Left ventricle myocardium inferior (tissue), 1 donor: ENCODE measurements at places on chromosomes 13 and 19.

GRCh38 chr13:45299194-45299593 is 41.8 kb downstream of the TPT1 start:
- no peak overlapping the region for H3K27ac ChIP-seq
- DNase-seq = no peak
- H3K36me3 ChIP-seq = no peaks in the 10 kb centered on the region

DNA sequence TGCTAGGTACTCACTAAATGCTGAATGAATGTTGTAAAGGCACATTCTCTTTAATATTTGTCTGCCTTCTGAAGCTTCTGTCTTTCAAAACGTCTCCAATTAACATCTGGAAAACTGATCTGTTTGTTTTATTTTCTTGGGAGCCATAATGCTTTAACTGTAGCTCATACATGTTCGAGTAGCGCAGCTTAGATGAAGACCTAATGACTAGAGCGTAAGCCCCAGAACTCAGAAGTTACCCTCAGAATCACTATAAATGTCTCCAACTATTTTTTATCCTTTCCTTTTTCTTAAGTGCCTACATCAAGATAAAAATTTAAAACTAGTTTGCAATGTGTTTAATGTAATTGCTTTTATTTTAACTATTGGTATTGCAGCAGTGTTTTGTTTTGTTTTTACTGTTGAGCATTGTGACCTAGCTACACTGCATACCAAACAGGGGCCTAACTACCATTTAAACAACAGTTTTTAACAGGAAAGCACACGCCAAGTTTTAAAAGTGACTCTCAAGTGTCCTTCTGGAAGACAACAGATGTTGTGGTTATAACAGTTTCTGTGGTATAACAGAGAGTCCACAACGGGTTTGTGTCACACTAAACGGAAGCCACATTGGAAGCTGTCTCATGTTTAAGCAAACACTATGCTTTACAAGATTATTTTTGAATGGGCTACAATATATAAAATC is 42.0 kb downstream of the MRPL57 start:
- H3K4me3 ChIP-seq = no peak overlapping the region
- peaks cover 8% of the 10 kb centered on the region for H3K27me3 ChIP-seq
- H3K27ac ChIP-seq = no peak overlapping the region
- no peak for DNase-seq

DNA sequence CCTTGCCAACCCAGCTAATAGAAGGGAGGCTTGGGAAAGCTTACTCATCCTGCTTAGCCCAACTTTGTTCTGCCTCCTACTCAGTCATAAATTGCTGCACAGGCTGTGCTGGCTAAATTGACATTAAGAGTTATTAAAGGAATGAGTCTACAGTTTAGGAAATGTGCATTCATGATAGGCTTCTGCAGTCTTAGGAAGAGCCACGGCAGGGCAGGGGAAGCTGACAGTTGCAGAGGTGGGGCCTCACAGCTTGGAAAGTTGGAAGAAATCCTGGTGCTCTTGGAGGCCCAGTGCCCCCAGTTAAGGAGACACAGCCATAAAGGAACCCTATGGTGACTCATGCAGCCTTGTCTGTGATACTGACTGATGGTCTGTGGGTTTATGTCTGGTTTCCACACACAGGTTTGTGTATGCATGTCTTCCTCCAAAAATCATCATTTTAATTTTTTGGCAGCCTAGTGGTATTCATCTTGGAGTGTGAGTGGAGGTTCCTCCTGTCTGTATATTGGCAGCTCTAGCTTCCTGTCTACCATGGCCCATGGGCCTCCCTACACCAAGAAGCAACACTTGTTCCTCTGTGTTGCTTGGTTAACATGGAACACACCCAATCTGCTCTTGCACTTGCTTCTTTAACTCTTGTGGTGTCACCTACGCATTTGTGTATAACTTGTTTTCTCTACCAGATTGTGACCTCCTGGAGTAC is 135.0 kb upstream of the KL start:
- no peaks in the 10 kb centered on the region for H3K27me3 ChIP-seq
- no peak overlapping the region for H3K4me3 ChIP-seq
- DNase-seq = no peak
- no peaks in the 10 kb centered on the region for H3K36me3 ChIP-seq

- H3K27me3 ChIP-seq = no peaks in the 10 kb centered on the region
- peak; percentile 75 for DNase-seq
- H3K4me1 ChIP-seq = peaks cover 57% of the 10 kb centered on the region
- peak overlapping the region; percentile 93 for H3K27ac ChIP-seq
These were observed 1.7 kb downstream of the NR2F6 start for GRCh38 chr19:17243830-17244617.

GRCh38 chr13:73757481-73758233 is 376.5 kb downstream of the KLF12 start:
- no peak for DNase-seq
- H3K4me3 ChIP-seq = no peak overlapping the region
- H3K27ac ChIP-seq = no peak overlapping the region
- no peaks in the 10 kb centered on the region for H3K27me3 ChIP-seq
- peaks cover 7% of the 10 kb centered on the region for H3K4me1 ChIP-seq
